ENCODE measurements at places on chromosomes 7 and 10.

DNA sequence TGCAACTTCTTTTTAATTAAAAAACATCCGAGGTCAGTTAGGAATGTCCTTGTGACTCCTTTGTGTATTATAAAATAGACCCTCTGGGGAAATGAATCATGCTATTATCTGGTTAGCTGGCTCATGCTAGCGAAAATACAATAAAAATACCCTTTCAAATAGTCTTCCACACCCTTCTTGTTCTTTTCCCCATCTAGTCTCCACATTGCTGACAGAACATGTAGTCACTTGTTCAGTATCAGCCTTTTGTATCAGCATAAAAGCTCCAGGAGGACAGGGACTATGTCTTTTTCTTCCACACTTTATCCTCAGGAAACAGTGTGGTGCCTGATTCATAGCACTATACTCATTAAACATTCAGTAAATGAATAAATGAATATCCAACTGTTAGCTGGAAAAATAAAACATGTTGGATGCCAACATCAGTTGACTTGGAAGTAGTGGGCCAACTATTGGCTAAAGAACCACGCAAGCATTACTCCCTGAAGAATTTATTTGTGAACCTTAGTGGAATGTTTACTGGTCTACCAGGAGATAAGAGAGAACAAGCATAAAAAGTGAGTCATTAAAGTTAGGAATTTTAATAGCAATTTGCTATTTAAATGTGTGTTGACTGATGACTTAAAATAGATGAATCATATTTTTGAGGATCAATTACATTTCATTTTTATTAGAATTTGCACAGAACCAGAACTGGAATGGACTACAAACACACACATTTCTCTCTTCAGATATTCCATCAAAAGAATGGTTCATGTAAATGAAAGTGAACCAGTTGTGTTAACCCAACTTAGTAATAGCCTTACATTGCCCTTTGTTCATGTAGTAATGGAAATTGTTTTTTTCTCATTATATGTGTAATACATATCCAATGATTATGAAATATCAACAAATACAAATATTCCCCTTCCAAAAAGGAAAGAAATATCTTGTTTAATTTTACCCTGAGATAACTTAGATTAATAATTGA is 129.6 kb downstream of the DKK1 start:
- DNase-seq: no peak

- no peak for DNase-seq
Measured at GRCh38 chr7:38451840-38452239, 178.4 kb upstream of the TARP start.

GRCh38 chr10:128530301-128530700 is 404.1 kb upstream of the MKI67 start:
- no peak for DNase-seq

- DNase-seq: no peak
Measured at GRCh38 chr10:123833170-123833850, 58.3 kb downstream of the CPXM2 start.

DNA sequence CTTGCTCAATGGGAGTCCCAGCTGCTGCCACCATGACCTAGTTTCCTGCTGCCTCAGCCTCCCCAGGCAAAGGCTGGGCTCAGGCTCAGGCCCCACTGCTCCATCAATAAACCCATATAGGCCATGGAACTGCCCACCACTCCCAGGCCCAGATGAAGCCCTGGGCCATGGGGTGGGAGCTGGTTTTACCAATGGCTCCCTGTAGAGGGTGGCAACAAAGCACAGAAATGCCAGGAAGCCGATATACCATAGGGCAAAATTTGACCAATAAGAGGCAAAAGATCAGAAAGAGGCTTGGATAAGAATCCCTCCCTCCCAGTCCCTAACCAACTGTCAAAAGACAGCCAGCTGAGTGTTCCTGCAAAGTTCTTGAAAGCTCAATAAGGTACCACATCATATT is 101.8 kb upstream of the DOCK1 start:
- DNase-seq: no peak

- DNase-seq: no peak
Measured at GRCh38 chr7:34277016-34277802, 371.9 kb downstream of the BMPER start.

GRCh38 chr7:133885213-133885612 is 241.9 kb upstream of the LRGUK start:
- DNase-seq: no peak

- no peak for DNase-seq
Measured at GRCh38 chr7:135317676-135318325, 84.2 kb downstream of the STRA8 start.

- DNase-seq: no peak
Measured at GRCh38 chr10:78456649-78457400, 423.2 kb downstream of the RPS24 start.

GRCh38 chr7:134472572-134473244 is 13.8 kb upstream of the AKR1B1 start:
- no peak for DNase-seq

DNA sequence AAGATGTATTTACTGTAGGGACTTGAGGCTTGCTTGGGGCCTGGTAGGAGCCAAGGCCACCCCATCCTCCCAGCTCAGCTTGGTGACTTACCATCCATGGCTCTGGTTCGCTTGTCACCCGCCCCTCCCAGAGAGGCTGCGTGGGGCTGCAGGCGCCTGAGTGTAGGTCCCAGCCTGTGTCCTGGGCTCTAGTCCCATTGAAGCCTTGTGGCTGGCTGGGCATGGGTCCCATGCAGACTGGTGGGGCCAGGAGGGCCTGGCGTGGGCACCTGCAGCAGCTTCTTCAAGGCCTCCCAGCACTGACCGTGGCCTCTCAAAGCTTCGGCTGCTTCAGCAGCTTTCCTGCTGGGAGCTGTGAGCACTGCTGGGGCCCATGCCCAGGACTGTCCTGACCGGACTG is 118.1 kb downstream of the INPP5A start:
- DNase-seq: peak; percentile 24

GRCh38 chr10:103679096-103679790 is 176.1 kb downstream of the SH3PXD2A start:
- no peak for DNase-seq
